Activated naive CD4-positive, alpha-beta T cell treated with anti-CD3 and anti-CD28 coated beads for 36 hours (primary cell): ENCODE measurements at places on chromosomes 12 and 14. TPM values are rescaled to one million over a fixed set of nuclear protein-coding genes. Genes with fewer than 3 reads are reported as not detected.

GRCh38 chr14:36070031-36070719, 106.3 kb downstream of the PTCSC3 start:
- H3K36me3 ChIP-seq = no peaks in the 10 kb centered on the region
- peak; percentile 70 for DNase-seq
- H3K4me3 ChIP-seq = no peak overlapping the region
- no peaks in the 10 kb centered on the region for H3K4me1 ChIP-seq
- H3K27ac ChIP-seq = no peak overlapping the region

- DNase-seq = no peak
- no peak overlapping the region for H3K4me3 ChIP-seq
- no peak overlapping the region for H3K27ac ChIP-seq
- H3K36me3 ChIP-seq = no peaks in the 10 kb centered on the region
These were observed 119.6 kb downstream of the MED13L start for GRCh38 chr12:116157845-116158267.

GRCh38 chr12:8698132-8698851, 501 bp downstream of the RIMKLB start:
- no peaks in the 10 kb centered on the region for H3K27me3 ChIP-seq
- peak overlapping the region; percentile 30 for H3K27ac ChIP-seq
- DNase-seq = peak; percentile 40

Gene IQSEC3
- total RNA-seq = 0.86 TPM

Gene TBC1D30
- 0.17 TPM for total RNA-seq

Gene C14orf119
- total RNA-seq = 44.2 TPM

Gene CEBPE
- 0.37 TPM for total RNA-seq

Gene AHNAK2
- total RNA-seq = 0.10 TPM

DNA sequence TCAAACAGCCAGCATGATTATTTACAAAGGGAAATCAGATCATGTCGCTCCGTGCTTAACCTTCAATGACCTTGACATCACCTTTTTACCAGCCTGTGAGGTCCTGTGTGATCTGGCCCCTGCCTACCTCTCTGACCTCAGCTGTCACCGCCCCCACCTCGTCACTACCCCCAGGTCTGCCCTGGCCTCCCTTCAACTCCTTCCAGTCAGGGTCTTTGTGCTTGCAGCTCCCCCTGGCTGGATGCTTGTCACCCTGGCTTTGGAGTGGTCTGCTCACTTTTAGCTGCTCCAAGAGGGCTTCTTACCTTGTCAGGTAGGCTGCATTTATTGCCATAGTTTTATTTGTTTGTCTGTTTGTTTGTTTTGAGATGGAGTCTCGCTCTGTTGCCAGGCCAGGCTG, 8.2 kb upstream of the MAX start:
- H3K4me1 ChIP-seq = no peaks in the 10 kb centered on the region
- no peaks in the 10 kb centered on the region for H3K36me3 ChIP-seq
- DNase-seq = no peak
- H3K4me3 ChIP-seq = no peak overlapping the region
- no peak overlapping the region for H3K27ac ChIP-seq
- no peaks in the 10 kb centered on the region for H3K27me3 ChIP-seq

Gene SPIC
- total RNA-seq = not detected
